Left ventricle myocardium inferior (tissue), 1 donor: ENCODE measurements at places on chromosomes 6 and 20. TPM values are rescaled to one million over a fixed set of nuclear protein-coding genes. Genes with fewer than 3 reads are reported as not detected.

GRCh38 chr20:9334866-9335265, 179.5 kb upstream of the LAMP5 start:
- no peak for DNase-seq

DNA sequence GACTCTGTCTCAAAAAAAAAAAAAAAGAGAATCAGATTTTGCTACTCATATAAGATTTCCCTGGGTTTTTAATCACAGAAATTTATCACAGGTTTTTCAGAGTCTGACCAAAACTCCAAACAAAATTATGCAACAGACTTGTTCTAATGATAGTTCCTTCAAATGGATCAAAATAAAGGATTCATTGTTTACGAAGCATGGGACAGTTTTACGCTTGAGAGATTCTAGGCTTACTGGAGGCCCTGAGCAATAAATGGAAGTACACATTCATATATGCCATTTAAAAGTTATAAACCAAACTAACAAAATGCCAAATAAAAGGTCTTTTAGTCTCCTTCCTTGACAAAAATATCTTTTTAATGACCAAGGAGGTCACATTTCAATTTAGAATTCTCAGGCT, 245.1 kb upstream of the KCNQ5 start:
- DNase-seq, result no peak

- DNase-seq, result no peak
Observed at GRCh38 chr6:145929037-145929633, 35.0 kb downstream of the SHPRH start.

DNA sequence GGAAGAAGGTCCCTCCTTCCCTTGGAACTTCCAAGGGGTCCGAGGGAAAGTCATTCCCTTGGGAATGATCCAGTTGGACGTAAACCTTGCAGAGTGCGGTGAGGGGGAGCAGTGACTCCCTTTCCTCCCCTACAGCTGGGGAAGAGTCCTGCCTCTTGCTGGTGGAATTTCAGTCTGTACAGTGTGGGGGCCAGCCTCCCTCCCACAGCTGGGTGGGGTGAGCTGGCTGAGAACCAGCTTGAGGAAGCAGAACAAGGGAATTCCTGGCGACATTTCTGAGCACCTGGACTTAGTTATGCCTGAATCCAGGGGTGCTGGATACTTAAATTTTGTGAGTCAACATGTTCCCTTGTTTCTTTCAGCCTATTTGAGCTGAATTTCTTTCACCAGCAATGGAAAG, 152.0 kb downstream of the ANKRD60 start:
- no peak for DNase-seq

GRCh38 chr20:46199198-46199597, 81.1 kb downstream of the CD40 start:
- no peak for DNase-seq

DNA sequence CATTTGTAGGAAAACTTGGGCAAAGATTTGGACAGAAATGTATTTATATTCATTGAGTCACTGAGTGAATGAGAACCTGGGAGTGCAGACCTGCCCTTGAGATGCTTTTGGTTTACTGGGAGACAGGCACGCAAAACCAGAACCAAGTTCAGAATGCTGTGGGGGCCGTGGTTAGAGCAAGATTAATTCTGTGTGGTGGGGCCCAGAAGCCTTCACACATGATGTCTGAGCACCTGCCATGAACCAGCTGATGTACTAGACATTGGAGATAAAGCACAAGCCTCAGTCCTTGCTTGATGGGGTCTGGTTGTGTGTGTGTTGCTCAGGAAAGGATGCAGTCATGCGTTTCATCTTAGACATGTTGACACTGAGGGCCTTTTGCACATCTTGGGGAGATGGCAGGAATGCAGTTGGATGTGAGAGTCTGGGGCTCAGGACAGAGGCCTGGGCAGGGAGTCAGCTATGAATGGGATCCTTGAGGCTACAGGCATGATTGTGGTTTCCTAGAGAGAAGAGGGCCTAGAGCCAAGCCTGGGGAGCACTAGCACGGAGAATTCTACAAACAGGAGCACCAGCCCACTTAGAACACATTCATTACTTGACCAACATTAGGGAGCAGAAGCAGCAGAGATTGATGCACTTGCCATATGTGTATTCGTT, 114.3 kb upstream of the TMEM181 start:
- DNase-seq, result no peak

DNA sequence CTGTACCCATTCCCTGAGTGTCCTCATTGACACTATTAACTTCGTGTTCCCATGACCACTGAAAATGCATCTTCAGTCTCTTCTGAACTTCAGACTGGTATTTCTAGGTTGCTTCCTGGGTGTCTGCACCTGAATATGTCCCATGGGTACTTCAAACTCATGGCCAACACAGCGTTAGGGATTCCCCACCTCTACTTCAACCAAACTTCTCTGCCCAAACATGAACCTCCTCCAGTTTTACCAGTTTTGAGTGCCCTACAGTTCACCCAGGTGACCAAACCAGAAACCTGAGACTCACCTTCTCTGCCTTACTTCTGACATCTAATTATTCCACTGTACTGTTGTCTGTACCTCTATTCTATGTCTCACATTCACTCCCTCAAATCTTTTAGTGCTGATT, 99.5 kb upstream of the SUPT3H start:
- no peak for DNase-seq

DNA sequence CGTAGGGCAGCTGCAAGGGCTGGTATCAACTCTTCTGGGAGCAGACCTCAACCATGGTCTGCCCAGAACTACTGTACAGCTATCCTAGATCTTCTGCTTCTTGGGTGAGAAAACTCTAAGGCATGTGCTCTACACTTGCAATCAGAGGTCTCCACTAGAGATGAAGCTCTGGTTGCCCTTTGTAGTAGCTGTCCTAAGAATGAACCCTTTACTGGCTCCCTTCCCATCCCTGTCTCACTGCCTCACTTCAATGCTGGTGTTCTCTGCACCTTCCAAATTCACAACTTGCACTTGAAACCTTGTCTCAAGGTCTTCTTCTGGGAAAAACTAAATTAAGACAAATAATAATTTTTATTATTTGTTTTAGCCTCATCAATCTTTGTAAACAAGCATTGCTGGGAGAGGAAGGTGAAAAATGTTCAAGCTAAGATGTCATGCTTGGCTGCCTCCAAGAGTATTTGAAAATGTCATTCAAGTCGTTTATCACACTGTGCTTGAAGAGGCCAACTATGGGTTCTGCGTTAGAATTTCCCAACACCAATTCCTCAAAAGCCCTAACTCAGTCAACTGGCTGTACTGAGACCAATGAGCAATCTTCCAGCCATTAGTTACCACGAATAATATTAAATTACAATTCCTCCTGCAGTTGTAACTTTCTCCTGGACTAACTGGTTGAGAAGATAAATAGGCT, 255.7 kb upstream of the PRND start:
- DNase-seq, result no peak

DNA sequence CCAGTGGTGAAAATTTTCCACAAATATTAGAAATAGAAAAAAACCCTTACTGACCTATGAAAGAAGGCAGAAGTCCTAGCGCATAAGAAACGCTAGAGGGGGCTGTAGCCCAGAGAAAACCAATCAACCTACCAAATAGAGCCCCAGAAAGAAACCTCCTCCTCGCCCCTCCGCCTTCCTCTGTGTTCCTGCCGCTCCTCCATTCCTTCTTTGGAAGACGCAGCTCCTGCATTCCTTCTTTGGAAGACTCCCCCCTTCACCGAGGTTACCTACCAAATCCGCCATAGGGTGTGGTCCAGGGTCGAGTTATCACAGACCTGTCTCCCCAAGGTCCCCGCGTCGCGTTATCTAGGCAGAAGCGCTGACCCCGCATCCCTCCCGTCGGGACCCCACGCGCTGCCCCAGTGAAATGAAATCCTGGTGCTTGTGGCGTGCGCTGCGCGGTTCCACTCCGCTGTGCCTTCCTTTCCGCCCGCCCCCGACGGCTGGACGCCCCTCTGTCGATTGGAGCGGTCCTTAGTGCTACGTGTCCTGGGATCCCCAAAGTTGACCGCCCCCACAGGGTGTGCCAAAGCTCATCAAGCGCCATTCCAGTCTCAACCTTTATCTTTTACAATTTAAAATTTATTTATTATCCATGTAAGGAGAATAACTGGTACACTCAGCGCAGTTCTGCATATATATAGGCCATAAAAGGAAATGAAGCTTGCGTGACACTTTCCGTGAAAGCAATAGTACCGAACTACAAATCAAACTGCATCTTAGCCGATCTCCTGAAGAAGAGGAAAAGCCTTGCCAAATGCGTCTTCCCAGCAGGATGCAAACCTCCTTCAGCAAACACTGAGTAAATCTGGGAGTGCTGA, 13.0 kb downstream of the RPP21 start:
- DNase-seq, result no peak

DNA sequence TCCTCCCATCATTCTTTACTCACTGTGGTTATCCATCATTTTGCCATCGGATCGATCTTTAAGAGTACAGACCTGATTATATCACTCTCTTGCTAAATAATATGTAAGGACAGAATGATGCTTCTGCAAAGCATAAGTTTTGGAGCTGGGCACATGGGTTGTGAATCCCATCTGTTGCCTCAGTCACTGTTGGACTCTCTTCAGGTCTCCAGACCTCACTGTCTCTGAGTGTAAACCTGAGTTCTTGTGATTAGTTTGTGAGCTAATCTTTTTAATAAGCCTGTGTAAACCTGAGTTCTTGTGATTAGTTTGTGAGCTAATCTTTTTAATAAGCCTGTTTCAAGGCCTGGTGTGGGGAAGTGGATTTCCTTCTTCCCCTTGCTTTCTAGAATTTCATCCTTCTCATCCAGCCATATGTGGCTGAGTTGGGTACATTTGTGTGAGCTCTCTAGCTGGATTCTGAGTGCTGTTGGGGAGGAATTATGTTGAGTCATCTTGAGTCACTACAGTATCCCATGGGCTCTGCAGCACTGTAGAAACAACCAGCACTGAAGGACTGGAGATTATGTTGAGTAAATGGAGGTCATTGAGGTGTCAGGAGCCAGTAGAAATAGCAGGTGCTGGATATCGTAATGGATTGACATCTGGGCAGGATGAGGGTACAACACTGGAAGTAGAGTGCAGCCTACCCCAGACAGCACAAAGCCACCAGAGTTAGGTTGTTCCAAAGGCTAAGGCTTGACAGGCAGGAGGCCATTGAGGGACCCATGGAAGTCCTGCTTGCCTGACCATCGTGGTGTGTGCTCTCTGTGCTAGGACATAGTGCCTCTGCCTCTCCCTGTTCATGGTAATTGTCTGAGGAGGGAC, 52.4 kb downstream of the SCAND1 start:
- no peak for DNase-seq

- no peak for DNase-seq
Observed at GRCh38 chr6:151081656-151082055, 158.1 kb upstream of the AKAP12 start.

DNA sequence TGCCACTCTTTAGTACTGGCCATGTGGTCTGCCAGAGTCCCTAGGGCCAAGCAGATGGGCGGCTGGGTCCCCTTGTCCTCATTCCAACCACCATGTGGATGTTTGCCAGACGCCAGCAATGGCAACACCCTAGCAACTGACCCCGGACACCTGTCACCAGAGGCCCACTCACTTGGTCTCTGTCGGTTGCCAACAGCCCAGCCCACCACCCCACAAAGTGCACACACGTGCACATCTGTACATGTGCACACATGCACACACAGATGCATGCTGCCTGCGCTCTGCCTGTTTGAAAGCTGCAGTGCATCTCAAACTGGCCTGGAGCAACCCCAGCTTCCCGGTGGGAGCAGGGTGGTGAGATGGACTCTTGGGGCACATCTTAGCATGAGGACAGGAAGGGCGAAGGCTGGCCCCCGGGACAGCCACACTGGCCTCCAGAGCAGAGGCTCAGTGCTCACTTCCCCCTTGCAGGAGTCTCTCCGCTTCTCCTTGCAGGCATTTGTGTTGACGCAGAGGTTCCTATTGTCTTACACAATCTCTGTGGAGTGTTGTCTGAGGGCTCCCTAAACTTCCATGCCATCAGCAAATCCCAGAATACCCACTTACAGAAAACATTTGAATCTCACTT, 54.0 kb downstream of the PSMG4 start:
- no peak for DNase-seq

DNA sequence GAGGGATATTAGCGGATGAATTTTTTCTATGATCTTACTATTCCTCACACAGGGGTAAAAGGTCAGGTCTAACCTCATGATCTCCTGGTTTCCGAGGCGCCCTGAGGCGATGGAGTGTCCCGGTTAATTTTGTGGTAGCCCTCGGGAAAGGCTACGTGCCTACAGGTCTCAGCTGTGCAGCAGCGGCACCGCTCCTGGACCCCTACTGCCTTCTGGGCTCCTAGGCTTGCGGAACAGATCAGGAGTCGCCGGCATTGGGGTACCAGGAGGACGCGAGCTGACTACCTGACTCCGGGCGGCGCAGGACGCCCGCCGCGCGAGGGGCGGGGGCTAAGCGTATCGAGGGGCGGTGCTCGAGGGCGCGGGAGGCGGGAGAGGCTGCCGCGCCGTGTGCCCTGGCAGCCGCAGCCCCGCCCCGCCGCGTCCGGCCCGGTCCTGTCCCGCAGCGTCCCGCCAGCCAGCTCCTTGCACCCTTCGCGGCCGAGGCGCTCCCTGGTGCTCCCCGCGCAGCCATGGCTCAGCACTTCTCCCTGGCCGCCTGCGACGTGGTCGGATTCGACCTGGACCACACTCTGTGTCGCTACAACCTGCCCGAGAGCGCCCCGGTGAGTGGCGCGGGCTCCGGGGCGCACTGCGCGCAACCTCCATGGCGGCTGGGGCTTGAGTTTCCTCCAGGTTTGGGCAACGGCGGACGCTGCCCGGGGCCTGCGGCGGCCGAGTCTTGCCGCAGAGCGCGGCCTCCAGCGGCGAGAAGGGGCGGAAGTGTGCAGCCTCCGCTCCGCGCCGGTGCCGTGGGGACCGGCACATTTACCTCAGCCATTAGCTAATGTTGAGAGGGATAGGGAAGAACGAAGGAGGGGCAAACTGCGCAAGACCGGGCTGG, at the start of gene NT5DC1:
TSS of gene NT5DC1 (plus strand) at position 435 of the 883 bp plus-strand sequence. CDS start at position 513, 78 bp downstream.
- DNase-seq, result peak; percentile 86

DNA sequence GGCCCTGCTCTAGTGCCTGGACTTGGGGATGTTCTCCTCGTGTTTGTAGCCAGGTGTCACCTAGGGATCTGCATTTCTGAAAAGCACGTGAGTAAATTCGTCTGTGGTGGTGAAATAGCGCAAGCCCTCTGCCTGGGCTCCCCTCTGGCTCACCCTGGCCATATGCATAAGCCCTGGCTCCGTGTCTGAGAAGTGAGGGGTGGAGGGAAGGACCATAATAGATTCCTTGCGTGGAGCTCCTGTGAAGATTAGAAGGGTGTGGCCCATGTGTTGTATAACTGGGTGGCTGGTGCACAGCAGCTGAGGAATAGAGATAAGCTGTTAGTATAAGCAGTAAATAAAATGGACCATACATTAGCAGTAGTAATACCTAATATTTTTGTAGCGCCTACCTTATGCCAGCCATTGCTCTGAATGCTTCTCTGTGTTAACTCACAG, 4.8 kb downstream of the BCAS1 start:
- no peak for DNase-seq

GRCh38 chr20:61298661-61299060, 46.6 kb downstream of the CDH4 start:
- DNase-seq, result no peak

The ADGRB3 gene
- 1.5 TPM for total RNA-seq

The B3GALT4 gene
- total RNA-seq, result 7.5 TPM

The THBS2 gene
- 6.9 TPM for total RNA-seq

The TAGAP gene
- total RNA-seq, result 1.2 TPM

The TREM2 gene
- 0.66 TPM for total RNA-seq

The COL10A1 gene
- total RNA-seq, result 0.05 TPM
